NCI-H2227 treated with DMSO at 0.1 percent for 48 hours (cell line): ENCODE measurements at places on chromosomes 6 and 20.

GRCh38 chr20:62273416-62273815, 29.4 kb upstream of the ADRM1 start:
- no peak for DNase-seq

GRCh38 chr6:81790034-81790433, 37.6 kb upstream of the TENT5A start:
- DNase-seq, result no peak

DNA sequence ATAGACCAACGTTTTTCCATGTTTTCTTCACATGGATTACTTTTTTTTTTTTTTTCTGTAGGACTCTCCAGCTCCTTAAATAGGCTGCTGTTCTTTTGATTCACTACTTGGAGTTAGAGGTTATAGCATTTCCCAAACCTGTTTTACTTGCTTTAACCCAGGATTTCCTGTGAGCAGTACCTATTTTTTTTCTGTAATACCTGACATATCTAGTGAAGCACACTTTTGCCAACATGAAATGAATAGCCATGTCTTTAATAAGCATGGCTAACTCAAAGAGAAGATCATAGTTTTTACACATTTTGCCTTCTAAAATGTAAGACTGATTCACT, 137.0 kb downstream of the FOXA2 start:
- DNase-seq, result no peak

DNA sequence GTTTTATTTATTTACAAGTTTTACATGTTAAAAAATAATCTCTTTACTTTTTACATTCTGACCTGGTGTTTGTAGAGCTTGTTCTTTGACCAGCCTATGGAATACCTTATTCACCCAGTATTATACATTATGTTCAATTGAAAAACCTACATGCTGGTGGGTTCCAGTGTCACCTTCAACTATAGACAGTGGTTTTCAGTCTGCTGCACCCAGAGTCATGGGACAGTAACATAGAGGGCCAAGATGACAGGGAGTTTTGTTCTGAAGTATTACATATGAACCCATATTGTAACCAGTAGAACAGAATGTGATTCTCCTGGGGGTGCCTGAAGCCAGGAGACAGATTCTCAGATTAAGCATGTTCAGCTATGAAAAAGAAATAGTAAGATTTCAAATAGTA, 139.5 kb upstream of the SCGN start:
- DNase-seq, result no peak

DNA sequence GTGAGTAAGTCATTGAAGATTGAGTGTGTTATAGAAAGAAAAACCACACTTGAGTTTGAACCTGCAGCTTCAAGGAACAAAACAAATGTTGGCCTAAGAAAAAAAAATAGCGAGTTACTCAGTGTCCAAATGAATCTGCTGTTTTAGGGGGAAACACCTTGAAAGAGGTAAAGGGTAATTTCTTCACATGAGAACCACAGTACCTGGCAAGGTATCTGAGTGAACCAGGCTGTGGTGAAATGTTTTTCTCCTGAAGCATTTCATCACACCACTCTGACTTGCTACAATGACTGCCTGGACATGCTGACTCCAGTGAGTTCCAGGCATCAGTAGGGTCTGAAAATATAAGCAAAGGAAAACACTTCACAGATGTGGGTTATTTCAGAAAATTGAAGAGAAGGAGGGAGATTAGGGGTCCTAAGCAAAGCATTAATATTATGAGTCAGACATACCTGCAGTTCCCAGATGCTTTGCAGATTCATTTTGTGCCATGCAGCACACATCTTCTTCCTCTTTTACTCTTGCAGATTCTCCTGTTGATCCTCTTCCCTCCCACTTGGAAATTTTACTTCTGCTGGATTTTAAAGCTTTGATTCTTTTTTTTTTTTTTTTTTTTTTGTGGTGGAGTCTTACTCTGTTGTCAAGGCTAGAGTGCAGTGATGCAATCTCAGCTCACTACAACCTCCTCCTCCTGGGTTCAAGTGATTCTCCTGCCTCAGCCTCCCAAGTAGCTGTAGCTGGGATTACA, 206.2 kb upstream of the SGK1 start:
- no peak for DNase-seq

DNA sequence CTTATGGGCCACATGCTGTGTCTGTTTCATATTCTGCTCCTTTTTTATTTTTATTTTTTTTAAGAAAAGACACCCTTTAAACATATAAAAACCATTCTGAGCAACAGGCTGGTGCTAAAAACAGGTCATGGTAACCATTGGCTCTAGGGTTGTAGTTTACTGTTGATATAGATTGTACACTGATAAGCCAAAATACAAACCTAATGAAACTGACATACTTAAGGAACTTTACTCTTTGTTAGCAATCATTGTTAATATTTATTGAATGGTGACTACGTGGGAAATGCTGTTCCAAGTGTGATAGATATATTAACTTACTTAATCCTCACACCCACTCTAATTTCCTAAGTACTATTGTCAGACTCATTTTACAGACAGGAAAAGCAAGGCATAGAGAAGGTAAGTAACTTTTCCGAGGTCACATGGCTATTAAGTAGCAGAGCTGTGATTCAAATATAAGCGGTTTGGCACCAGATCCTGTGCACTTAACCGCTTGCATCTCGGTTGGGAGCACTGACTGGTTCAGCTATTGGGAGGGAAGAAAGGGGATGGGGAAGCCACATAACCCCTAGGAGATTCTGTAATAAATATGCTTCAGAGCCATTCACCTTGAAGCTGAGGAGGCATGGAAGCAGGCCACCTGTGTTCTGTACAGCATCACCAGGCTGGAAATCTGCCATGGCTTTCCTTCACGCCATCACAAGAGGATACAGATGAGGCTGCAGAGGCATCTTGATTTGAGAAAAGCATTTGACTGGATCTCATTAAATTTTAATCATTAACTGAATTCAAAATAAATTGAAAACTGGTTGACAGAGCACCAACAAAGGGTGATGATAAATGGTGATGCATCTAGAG, 4.9 kb downstream of the TRAF3IP2 start:
- DNase-seq, result no peak

GRCh38 chr6:56749632-56750151, 107.0 kb upstream of the DST start:
- DNase-seq, result no peak

GRCh38 chr6:4973982-4974745, 29.7 kb downstream of the RPP40 start:
- DNase-seq, result peak; percentile 28

- DNase-seq, result no peak
These were observed 20.1 kb upstream of the HS3ST5 start for GRCh38 chr6:114362957-114363356.

- peak; percentile 92 for DNase-seq
These were observed 42.7 kb downstream of the MAFB start for GRCh38 chr20:40646361-40646760.

DNA sequence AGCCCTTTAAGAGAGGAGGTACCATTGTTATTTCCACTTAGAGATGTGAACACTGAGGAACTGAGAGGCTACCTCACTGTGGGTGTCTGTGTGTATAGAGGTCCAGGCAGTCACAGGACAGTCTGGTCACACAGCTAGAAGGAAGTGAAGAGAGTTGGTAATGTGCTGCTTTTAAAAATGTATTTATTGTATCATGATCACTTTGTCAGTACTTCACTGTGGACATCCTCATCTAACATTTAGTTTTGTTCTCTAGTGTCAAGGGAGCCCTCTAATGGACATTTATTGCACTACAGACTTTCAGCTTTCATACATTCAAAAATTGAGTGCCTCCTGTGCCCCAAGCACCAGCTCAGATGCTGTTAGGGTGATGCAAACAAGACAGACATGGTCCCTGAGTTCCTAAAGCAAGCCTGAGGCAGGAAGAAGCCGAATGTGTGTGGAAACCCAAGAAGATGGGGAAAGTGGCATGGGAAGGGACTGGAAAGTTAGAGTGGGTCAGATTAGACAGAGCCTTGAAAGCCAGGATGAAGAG, 123.0 kb downstream of the SLC16A10 start:
- peak; percentile 28 for DNase-seq

DNA sequence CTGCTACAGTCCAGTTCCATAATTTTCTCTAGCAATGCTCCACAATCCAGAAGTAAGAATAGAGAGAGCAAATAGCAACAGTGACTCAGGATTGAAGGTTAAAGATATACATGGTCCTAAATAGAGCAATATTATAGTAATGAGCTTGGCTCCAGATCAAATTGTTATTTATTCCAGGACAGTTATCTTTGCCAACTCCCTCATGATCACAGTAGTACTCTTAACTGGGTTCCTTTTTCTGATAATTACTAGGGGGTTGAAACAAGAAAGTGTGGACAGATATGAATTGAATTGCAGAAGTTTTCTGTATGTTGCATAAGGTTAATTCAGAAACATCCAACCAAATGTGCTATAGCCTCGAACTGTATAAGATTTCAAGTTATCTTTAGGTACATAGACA, 11.9 kb downstream of the FAM184A start:
- no peak for DNase-seq

- DNase-seq, result no peak
These were observed 163.7 kb upstream of the THEMIS start for GRCh38 chr6:128064540-128064895.

DNA sequence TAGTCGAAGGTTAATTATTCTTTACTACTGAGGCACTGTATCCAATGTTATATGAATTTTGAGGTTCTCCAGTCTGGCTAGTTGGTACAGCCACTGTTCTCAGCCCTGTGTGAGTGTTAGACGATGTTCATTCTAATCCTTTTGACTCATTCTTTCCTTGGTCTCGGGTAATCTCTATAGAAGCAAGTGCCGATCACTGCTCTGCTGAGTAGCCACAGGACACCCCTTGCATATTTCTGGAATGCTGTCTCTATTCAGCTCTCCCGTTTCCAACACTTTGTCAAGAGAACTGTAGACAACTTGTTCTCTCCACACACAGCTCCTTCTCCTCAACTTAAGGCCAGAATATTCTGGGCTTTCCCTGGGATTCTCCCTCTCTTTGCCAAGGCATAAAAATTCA, 42.4 kb upstream of the PLCB1 start:
- no peak for DNase-seq

DNA sequence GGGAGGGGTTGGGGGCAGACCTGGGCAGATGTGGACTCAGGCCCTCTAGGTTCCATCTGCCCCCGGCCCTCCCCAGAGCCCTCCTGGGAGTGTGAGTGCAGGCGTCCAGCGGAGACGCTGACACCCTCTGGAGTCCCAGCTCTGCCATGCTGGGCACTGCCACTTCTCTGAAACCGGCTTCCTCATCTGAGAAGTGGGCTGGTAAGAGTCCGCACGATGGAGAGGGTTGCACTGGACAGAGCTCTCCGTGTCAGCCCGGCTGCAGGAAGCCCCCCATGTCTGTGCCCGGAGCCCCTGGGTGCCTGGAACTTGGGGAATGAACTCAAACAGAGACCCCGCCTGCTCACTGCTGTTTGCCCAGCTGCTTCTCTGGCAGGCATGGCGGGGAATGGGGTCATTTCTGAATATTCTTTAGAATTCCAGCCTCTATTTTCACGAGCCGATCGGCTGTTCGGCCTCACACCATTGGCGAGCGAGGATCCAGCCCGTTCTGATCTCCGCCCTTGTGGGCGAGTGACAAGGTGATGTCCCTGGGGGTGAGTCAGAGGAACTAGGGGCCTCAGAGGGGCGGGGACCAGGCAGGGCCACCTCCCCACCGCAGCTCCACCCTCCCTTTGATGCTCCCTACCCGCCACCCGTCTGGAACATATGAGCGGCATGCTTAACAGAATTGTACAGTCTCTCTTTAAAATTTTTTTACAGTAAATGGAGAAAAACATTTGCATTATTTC, 47.8 kb upstream of the GATA5 start:
- no peak for DNase-seq

- no peak for DNase-seq
These were observed 130.8 kb upstream of the TNFAIP3 start for GRCh38 chr6:137736048-137736818.

GRCh38 chr6:105091140-105091829, 88.5 kb downstream of the POPDC3 start:
- DNase-seq, result no peak

DNA sequence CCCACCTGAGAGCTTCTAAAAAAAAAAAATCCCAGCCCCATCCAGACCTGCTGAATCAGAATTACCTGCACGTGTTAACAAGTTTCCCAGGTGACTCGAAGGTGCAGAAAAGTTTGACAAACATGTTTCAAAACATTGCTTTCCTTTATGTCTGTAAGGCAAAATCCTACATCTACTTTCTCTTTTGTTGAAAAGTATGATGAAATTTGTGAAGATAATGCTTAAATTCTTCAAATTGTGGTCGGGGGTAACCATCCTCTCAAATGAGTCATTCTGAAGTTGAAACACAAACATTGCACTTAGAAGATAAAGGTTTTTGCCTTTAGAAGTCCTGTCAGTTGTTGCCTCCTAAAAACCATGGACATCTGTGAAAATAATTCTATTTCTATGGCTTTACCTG, 429.7 kb downstream of the EPHA7 start:
- no peak for DNase-seq

GRCh38 chr6:158894193-158894592, 75.0 kb upstream of the EZR start:
- DNase-seq, result no peak

- DNase-seq, result peak; percentile 62
These were observed 8.3 kb downstream of the CEP250 start for GRCh38 chr20:35463455-35464300.

DNA sequence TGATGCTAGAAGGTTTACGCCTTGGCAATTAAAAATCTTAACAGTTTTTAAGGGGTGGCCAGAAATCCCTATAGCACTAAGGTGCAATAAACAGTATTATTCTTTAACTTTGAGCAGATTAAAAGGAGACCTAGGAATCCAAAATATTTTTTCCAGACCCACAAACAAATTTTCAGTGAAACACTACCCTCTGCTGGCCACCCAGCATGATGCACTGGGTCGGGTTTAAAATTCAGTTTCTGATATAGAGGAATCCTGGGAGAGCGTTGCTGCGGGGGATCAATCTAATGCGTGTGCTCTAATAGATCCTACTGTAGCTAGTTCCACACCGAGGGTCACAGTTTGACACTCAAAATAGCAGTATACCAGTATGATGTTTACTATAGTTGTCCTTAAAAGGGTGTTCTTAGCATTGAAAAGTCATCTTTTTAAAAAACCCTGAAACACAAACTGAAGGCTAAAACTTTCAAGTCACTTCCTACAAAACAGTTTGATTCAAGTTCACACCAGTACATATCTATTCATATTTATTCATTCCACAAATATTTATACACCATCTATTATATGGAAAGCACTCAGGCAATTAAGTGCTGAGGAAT, 10.2 kb downstream of the UBE3D start:
- DNase-seq, result peak; percentile 34

DNA sequence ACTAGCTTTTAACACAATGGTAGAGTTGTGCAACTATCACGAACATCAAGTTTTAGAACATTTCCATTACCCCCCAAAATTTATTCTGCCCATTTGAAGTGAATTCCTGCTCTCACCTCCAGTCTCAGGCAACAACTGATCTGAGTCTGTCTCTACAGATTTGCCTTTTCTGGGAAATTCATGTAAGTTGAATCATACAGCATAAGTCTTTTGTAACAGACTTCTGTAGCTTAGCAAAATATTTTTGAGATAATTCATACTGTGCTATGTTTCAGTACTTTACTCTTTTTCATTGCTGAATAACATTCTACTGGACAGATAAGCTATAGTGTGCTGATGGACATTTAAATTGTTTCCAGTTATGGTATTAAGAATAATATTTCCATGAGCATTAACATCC, 447.3 kb upstream of the GJE1 start:
- DNase-seq, result no peak

GRCh38 chr6:163296835-163297519, 117.5 kb upstream of the QKI start:
- DNase-seq, result no peak
